ENCODE measurements at places on chromosomes 11 and 22. TPM values are rescaled to one million over a fixed set of nuclear protein-coding genes. Genes with fewer than 3 reads are reported as not detected.

CHEK2 gene
- polyA plus RNA-seq = 49.0 TPM

GVQW3 gene
- polyA plus RNA-seq = 3.0 TPM

MYEOV gene
- polyA plus RNA-seq = 80.9 TPM

LDHAL6A gene
- not detected for polyA plus RNA-seq

SCGB1D2 gene
- polyA plus RNA-seq = not detected

RAB38 gene
- 2.7 TPM for polyA plus RNA-seq

C1QTNF5 gene
- 0.45 TPM for polyA plus RNA-seq

PICK1 gene
- 11.0 TPM for polyA plus RNA-seq

CD3G gene
- polyA plus RNA-seq = 0.24 TPM

ACRV1 gene
- not detected for polyA plus RNA-seq

SAA1 gene
- polyA plus RNA-seq = not detected

RAG2 gene
- 0.89 TPM for polyA plus RNA-seq

IRAG1 gene
- polyA plus RNA-seq = 0.01 TPM

SIDT2 gene
- 14.1 TPM for polyA plus RNA-seq

MMP12 gene
- polyA plus RNA-seq = not detected

PGA5 gene
- not detected for polyA plus RNA-seq

SLC22A12 gene
- not detected for polyA plus RNA-seq

OR52I1 gene
- polyA plus RNA-seq = not detected

KDM4D gene
- polyA plus RNA-seq = 0.48 TPM
